Esophagus squamous epithelium (tissue), 5 donors: ENCODE measurements at places on chromosomes 6 and 20.

GRCh38 chr6:106247733-106248132, 77.8 kb downstream of the ATG5 start:
- no peak for DNase-seq

- no peak for DNase-seq
Observed at GRCh38 chr20:3459881-3460307, 10.9 kb upstream of the ATRN start.

DNA sequence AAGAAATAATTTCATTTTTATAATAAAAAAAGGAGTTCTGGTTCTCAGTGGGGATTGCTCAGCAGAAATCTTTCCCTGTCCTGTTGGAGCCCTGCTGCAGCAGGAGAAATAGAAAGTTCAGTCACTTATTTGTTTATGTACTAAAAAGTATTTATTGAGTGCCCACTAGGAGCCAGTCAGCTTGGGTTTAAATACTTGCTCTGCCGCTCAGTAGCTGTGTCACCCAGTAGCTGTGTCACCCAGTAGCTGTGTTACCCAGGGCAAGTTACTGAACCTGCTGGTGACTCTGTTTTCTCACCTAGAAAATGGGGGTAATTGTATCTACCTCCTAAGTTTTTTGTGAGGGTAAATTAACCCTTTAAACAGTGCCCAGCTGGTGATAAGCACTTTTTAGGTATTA, 32.9 kb downstream of the FOXF2 start:
- no peak for DNase-seq

GRCh38 chr20:45336530-45337366, 11.5 kb downstream of the SDC4 start:
- DNase-seq, result no peak

- no peak for DNase-seq
Observed at GRCh38 chr6:2993755-2994317, 5.9 kb upstream of the NQO2 start.

DNA sequence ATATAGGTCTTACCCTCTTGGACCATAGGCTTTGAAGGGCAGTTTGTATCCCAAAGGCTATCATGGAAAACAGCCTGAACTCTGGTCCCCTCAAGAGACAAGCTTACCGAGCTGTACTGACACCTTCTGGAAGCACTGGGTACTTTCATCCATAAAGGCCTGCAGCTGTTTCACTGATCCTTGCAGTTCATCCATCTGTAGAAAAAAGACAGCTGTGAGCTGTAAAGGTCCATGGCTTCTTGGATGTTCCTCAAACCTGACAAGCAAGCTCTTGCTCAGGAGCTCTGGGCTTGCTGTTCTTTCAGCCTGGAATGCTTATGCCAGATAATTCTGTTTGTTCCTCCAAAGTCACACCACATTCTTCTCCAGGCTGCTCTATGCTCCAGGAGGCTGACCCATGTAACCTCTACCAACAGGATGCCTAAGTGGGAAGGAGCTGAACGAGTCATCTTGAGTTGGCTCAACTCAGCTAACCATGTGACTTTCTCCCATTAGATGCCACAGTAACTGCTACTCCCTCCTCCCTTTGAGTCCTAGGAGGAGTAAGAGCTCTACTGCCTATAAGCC, 8.8 kb upstream of the NDRG3 start:
- no peak for DNase-seq

DNA sequence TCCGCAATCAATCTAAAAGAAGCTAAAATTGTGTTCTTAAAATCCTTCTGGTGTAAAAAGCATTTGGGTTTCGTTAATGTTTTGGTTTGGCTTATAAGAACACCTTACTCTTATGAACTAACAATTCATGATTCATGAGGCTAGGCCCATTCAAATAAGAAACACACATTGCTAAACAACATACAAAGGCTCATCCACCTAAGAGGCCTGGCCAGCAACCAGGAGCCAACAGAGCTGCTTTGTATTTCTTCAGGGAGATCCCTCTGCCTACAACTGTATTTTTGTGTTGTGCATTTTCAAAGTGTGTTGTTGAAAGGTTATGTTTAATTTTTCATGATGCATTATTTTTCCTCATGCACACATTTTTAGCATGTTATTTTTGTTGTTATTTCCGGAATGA, 98.6 kb downstream of the PTPRK start:
- no peak for DNase-seq

DNA sequence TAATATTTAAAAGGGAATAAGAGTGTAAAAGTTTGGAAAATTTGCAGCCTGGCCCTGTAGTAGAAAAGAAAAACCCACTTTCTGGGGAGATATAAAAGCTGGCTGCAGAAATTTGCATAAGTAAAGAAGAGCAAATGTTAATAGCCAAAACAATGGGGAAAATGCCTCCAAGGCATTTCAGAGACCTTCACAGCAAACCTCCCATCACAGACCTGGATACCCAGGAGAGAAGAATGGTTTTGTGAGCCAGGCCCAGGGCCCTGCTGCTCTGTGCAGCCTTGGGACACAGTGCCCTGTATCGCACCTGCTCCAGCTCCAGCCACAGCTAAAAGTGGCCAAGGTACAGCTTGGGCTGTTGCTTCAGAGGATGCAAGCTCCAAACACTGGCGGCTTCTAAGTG, 113.8 kb downstream of the BTBD9 start:
- DNase-seq, result no peak

GRCh38 chr6:31005249-31006020, 4.8 kb upstream of the MUC22 start:
- DNase-seq, result no peak

GRCh38 chr20:54200487-54201267, 7.2 kb upstream of the PFDN4 start:
- no peak for DNase-seq

DNA sequence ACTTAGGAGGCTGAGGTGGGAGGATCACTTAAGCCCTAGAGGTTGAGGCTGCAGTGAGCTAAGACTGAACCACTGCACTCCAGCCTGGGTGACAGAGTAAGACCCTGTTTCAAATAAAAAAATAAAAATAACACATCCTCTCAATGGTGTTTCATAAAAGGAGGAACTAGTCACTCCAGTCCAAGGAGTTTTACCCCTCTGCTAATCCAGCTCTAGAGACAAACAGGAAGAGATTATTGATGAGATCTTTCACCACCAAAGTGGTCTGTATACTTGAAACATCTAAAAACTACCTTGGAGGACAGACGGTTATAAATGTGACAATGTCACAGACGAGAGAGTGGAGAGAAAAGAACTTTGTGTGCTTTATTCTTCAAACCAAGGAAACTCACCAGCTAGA, 58.2 kb downstream of the PIGU start:
- no peak for DNase-seq

DNA sequence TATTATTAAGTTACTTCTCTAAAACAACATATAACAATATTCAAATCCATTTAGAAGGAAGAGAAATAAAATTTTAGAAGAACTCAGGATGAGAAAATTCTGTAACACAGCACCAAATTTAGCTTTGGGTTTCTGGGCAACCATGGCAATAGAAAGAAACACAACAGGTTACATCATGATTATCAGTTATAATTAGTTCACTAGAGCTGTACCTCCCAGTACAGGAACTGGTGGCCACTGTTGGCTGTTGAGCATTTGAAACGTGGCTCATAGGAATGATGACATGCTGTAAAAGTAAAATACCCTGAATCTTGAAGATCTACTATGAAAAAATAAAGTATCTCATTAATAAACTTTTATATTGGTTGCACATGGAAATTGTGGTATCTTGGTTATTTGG, 23.7 kb upstream of the MAP3K4 start:
- no peak for DNase-seq

DNA sequence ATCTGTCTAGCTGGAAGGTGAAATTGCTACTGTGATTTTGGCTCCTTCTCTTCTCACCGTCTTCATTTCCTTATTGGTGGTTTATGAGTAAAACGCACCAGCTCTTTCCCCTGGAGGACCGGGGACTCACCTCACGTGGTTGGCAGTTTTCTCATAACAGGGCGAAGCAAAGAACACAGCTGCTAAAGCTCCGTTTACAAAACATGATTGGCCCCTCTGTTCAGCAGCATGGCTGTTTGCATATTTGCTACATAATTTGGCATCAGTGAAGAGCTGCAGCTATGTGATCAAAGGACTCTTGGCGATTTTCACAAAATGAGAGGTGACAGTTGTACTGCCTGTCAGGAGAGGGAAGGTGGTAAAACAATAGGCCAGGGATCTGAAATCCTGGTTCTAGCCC, 20.5 kb upstream of the TMEM181 start:
- no peak for DNase-seq

DNA sequence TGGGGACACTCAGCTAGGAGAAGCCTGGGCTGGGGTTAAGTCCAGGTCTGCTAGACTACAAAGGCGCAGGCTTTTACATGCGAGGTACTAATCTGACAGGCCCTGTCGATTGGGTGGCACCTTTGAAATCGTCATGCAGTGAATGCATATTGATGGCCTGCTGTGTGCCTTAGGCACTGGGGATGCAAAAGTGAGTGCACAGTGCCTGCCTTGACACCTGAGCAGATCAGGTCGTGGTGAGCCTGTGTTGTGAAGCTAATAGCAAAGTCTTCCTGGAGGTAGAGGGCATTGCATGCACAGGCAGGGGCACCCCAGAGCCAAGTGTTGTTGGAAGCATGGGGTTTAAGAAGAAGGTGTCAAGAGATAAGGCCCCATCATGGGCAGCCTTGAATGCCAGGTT, 16.9 kb downstream of the LRRC1 start:
- no peak for DNase-seq

DNA sequence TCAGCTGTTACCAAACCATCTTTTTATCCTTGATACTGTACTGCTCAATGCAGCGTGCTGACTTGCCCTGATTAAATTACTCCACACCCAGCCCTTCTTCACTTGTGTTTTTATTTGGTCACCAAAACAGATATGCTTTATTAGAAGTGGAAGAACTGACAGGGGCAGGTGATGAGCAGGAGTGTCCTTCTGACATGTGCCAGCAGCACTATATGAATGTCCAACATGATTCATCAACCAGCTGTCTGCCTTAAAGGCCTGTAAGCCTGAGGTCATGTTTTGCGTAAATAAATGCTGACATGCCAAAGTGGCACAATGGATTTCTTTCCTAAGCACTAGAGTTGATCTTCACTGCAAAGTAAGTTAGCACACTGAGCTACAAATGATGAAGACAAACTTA, 15.4 kb downstream of the POPDC3 start:
- no peak for DNase-seq

DNA sequence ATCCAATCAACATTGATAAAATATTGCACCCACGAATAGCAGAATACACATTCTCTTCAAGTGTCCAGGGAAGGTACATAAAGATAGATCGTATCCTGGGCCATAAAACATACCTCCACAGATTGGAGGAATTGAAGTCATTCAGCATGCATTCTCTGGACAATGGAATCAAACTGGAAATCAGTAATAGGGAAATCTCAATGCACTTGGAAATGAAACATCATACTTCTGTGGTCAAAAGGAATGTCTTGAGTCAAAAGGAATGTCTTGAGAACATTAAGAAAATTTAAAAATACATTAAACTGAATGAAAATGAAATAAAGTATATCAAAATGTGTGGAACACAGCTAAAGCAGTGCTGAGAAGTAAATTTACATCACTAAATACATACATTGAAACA, 138.8 kb downstream of the TFAP2A start:
- no peak for DNase-seq

DNA sequence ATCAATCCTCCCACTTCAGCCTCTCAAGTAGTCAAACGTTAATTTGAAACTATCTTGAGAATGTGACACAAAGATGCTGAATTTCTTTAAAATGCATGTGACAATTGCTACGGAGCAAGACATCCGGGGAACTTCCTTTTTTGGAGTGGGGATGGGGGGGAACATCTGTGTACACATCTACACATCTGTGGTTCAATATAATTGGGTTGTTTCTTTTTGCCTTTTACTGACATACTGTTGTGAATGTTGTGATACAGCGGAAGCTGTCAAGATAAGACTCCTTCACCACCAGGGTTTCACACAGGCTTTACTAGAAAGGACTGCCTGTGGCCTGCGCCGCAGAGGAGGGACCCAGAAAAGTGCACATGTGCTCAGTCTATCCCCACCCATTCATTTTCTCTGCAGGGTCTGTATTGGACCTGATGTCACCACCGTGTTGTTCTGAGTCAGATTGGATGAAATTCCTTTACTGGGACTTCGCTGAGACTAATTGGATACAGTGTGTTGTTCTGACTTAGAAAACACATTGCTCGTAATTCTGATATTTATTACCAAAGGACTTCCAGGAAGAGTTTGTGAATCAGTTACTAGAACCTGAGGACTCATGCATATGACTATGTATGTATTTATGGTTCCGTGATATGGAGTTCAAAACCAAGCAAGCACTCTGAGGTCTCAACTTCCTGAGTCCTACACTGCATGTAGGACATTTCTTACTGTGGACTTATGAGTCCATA, 98.7 kb upstream of the SGK1 start:
- no peak for DNase-seq

DNA sequence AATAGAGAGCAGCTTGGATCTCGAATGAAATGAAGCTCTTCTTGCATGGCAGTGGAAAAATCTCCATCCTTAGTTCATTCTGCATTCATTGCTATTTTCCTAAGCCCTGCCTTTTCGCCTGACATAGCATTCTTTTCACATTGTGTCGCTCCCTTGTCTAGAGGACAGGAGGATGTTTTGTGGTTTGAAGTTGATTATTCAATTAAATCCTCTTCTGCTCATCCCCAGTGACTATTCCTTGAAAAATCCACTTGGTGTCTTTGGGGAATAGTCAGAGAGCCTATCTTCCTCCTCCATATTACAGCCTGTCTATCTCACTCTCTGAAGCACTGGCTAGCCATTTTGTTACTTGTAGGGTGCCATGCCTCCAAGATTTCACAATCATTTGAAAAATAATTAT, 161.2 kb downstream of the KLHL32 start:
- no peak for DNase-seq

DNA sequence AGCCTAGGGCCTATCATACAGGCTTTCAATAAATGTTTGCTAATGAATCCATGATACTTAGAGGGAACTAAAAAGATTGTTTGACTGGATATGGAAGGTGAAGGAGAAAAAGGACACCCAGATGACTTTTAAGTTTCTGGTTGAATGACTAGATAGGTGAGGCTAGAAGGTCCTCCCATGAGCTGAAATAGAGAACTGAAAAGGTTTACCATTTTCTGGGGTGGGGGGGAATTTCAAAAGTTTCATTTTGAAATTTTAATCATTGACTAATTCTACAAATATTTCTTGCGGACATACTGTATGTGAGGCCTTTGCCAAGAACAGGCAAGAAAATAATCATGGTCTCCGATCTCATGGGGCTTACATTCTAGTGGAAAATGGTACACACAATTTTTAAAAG, 17.9 kb upstream of the ZBTB2 start:
- no peak for DNase-seq

DNA sequence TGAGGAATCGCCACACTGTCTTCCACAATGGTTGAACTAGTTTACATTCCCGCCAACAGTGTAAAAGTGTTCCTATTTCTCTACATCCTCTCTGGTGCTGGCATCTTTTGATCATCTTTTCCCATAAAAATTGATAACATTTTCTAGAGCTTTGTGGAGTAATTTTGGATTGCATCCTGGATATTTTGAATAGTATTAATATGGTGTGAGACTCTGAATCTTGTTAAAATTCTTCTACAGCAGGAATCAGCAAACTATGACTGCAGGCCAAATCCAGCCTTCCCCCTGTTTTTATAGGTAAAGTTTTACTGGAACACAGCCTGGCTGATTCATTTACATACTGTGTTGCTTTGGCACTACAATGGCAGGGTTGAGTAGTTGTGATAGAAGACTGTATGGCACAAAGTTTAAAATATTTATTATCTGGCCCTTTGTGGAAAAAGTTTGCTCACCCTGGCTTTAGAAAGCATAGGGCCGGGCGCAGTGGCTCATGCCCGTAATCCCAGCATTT, 15.0 kb upstream of the RNF8 start:
- no peak for DNase-seq

GRCh38 chr6:166933396-166933795, 23.0 kb downstream of the RNASET2 start:
- no peak for DNase-seq
